AG04449 (cell line): ENCODE measurements at places on chromosomes 16 and 17.

GRCh38 chr17:44761932-44762810 lies 3.4 kb downstream of the ADAM11 start:
- DNase-seq, result no peak

DNA sequence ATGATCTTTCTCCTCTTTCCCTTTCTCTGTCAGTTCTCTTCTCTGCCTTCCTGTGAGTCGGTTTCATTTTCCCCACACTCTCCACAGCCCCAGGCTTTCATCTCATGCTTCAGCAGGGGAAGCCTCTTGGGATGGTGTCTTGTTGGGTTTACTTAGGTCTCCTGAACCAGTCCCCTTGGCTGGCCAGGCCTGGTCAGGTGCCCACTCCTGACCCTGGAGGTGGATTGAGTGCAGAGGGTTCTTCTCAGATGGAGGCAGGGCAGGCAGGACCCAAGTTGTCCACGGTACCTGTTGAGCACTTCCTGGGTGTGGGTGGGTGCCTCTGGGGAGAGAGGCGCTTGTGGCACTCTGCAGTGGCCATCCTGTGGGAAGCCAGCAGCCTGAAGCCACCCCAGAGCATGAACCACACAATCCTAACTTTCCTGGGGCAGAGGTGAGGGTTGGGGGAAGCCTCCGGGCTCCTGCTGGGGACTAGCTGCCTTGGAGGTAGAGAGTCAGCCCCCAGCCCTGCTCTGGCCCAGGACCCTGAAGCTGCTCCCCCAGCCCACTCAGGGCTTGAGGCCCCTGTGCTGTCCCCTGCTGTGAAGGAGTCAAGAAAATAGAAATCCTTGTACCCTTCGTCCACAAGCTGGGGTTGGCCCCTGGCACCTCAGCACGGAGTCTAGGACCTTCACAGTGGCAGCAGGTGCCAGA lies 2.0 kb upstream of the RAP1GAP2 start:
- DNase-seq, result no peak

DNA sequence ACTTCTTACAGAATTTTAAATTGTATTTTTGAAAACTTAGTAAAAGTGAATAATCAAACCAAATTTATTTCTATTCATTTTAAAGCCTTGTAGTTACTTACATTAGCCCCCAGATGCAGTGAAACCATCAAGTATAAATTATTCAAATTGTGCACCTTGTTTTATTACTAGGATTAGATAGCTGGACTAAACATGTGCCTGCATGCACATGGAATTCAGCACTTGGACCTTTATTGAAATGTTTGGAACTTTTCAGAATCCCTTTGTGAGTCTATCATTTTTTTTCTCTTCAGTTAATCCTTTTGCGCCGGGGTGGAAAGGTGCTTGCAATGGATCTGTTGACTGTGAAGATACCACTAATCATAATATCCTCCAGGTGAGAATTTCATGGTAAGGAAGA lies 4.7 kb downstream of the ZPBP2 start:
- peak; percentile 5 for DNase-seq

- no peak for DNase-seq
These were observed 59.6 kb downstream of the SMG6 start for GRCh38 chr17:2243953-2244352.

- DNase-seq, result no peak
These were observed at the start of gene PPL for GRCh38 chr16:4936991-4937781. TSS of gene PPL (minus strand) at chr16:4937148. CDS start at chr16:4937045, 103 bp downstream.

DNA sequence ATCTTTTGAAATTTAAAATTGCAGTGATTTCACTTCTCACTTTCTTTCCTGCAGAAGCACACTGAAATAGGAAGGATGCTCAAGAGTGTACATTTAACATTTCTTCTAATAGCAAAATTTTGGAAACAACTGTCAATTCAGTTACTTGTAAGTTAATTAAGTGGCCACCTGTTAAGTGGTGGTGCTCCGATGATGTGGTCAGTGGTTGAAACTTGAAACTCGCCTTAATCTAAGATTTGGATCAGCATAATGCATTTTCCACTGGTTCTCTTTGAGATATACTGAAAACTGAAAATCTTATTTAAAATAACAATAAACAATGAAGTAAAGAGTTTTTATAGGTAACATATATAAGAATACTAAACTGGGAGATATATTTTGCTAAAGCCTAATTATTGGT lies 7.0 kb upstream of the MYH8 start:
- no peak for DNase-seq

- no peak for DNase-seq
These were observed 15.4 kb downstream of the CYBC1 start for GRCh38 chr17:82435103-82435502.

DNA sequence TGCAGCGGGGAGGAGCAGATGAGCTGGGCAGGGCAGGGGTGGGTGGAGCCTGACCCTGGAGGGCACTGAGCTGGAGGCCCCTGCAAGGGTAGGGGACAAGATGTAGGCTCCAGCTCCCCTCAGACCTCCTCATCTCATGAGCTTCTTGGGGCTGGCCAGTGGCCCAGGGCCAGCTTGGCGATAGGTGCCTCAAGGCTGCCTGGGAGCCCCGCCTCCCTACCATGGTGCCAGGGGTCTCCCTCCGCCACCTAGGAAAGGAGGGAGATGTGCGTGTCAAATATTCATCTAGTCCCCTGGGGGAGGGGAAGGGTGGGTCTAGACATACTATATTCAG lies 3.9 kb downstream of the HIRIP3 start:
- DNase-seq, result no peak

- DNase-seq, result no peak
These were observed 138.2 kb downstream of the C16orf95 start for GRCh38 chr16:87178977-87179376.

GRCh38 chr16:85029408-85029784 lies 1.8 kb downstream of the KIAA0513 start:
- DNase-seq, result no peak

DNA sequence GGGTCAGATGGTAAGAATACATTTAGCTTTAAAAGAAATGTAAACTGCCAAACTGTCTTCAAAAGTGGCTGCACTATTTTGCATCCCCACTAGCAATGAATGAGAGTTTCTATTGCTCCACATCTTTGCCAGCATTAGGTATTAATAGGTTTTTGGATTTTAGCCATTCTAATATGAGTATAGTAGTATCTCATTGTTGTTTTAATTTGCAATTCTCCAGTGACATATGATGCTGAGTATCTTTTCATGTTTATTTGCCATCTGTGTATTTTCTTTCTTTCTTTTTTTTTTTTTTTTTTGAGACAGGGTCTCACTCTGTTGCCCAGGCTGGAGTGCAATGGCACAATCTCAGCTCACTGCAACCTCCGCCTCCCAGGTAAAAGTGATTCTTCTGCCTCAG lies 24.3 kb upstream of the MARCHF10 start:
- DNase-seq, result no peak

DNA sequence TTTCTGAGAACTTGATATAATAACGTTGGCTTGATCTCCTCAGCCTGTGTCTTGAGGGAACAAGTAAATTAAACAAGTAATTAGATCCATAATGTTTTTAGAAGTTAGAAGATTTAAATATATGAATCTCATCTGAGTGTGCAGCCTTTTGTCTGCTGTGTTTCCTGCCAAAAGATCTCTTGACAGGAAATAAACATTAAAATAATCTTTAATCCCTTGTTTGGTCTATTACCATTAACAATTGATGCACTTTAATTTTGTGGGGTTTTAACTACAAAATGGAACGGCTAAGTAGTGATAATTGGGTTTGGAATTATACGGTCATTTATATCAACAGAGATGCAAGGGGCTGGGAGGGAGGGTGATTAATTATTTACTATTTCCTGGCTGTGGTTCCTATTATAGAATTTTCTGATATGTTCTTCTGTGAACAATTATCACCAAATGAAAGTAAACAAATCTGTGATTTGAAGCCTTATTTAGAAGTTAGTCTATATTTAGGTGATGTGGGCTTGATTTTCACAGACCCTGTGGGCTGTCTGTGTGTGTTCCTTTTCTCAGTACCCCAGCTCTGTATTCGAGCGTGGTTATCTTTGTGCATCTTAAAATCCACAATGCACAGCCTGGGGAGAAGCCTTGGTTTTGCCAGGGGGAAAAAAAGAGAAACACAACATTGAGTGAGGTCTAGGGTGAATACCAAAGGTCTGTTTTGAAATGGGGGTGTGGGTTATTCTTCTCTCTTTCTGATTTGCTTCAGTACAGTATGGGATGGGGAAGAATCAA lies 556.1 kb downstream of the WWOX start:
- DNase-seq, result no peak

DNA sequence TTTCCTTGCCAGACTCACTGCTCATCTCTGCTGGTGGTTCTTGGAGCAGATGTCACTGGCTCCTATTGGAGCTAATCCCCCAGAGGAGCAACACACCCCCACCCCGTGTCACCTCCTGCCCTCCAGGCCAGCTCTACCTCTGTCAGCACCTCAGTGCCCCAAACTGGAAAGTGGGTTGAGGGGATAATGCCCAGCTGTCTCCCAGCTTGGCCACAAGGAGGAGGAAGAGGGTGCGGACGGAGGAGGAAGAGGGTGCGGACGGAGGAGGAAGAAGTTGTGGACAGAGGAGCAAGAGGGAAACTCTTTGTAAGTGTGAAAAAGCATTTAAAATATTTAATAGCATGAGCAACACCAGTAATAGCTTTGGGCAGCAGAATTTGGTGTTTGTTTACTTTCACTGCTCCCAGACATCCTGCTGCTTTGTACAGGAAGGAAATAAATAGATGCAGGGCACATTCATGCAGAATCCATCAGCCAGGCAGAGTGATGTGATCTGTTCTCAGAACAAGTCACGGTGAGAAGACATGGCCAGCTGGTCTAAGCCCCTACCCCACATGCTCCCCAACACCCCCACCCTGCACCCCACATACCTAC lies 82.5 kb downstream of the C17orf67 start:
- DNase-seq, result no peak
